ENCODE measurements at places on chromosomes 6 and 20. TPM values are rescaled to one million over a fixed set of nuclear protein-coding genes. Genes with fewer than 3 reads are reported as not detected.

DNA sequence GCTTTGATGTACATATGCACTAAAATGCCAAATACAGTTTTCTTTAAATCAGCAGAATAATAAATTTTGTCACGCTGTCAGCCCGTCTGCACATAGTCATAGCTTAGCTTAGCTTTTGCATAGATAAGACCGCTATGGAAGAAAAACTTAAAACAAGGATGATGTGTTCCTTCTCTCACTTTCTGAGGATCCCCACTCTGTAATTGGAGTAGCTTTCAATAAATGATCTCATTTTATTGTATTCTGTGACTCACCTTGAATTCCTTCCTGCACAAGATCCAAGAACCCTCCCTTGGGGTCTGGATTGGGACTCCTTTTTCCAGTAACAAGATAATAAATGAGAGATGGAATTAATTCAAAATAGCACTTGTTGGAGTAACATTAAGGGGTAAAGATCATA, 186.2 kb downstream of the CDH26 start:
- DNase-seq, result no peak

The RAB5IF gene
- 40.7 TPM for polyA plus RNA-seq

GRCh38 chr20:36085686-36086267, 68.8 kb upstream of the EPB41L1 start:
- DNase-seq, result no peak

DNA sequence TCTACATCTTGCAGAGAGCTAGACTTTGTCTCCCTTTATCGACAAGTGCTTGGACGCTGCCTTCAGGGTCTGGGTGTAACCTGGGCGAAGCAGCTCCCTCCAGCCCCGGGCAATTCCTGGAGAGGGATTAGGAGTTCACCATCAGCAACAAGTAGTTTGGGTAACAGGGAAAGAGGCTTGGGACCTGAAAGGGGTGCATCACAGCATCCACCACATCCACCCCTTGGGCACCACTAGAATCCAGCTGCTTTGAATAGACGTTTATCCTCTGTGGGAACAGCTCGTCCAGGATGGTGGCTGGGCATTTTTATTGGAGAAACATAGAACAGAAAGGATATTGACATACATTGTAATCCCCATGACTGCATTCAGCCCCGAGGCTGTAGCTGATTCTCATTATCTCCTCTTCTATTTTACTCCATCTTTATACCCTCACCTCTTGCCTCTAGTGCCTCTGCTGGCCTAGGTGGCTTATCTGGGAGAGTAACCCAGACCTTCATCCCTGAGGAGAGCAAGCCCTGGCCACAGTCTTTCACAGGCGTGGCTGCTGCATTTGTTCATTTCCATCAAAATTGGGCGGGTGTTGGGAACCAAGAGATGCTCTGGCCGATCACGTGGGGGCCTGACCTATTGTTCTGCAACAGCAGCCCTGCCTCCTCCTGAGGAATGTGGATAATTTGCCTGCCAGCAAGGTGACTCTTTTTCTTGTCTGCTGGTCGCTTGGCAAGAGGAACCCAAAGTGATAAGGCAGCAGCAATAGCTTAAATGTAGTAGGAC, 109.2 kb upstream of the RALGAPA2 start:
- no peak for DNase-seq

The ASIP gene
- 0.63 TPM for polyA plus RNA-seq

The CFAP206 gene
- 0.27 TPM for polyA plus RNA-seq

The CST7 gene
- 0.70 TPM for polyA plus RNA-seq

The CDH4 gene
- 1.2 TPM for polyA plus RNA-seq

DNA sequence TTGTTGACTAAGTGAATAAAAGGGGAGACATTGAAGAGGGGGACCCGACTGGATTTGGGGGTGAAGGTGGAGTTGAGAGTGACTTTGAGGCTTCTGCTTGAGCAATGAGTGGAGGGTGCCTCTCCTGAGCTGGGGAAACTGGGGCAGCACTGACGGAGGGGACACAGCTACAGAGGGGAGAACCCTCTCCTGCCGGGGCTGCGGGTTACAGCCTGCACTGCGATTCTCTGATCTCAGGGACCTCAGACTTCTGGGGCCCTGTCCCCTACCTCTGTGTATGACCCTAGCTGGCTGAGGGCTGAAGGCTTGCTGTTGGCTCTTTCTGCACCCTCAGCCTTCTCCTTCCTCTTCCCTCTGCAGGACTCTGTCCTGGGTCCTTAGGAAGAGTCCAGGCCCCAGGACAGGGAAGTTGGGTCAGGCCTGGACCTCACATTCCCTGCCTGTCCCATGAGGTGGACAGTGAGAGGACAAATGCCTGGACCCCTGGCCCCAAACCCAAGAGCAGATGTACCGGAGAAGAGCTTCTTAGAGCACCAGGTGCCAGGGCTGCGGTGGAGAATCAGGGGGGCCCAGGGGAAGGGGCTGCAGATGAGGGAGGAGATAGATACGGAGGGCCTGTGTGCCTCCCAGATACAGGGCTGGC, 13.7 kb upstream of the FAM110A start:
- no peak for DNase-seq

The SPATS1 gene
- not detected for polyA plus RNA-seq

- no peak for DNase-seq
These were observed 189.0 kb upstream of the UST start for GRCh38 chr6:148557796-148558321.

- no peak for DNase-seq
These were observed 43.3 kb downstream of the GTF2H5 start for GRCh38 chr6:158211273-158212055.

- DNase-seq, result no peak
These were observed 49.8 kb downstream of the EDN1 start for GRCh38 chr6:12339808-12340487.

DNA sequence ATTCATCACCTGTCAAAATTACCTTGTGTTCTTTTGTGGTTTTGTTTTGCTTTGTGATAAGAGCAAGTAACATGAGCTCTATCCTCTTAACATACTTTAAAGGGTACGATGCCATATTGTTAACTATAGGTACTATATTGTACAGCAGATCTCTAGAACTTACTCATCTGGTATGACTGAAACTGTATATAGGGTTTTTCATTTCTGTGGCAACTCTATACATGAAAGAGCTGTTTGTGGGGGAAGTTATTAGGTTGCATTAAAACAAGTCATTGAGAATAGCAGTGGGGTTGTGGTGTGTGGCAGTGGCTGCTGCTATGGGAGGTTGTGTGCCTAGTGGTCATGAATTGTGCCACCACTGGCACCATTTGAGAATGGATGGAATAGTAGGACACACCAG, 268.4 kb downstream of the KCNQ5 start:
- no peak for DNase-seq

DNA sequence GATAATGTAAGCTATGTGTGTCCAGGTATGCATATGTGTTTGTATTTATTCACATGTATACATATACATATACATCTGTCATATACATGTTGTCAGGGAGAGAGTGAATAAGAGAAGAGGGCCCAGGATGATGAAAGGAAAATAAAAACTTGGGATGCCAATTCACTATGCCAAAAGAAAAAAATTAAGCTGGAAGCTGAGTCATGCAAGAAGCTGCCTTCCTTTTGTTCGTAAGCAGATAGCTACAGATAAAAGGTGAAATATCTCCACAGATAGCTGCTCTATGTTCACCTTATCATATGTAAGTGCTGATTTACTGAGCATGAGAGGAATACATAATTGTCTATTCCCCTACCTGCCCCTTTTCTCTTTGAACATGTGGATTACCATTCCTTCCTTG, 579.9 kb downstream of the EPM2A start:
- no peak for DNase-seq

GRCh38 chr6:18368277-18369105, 18.7 kb upstream of the RNF144B start:
- DNase-seq, result no peak

DNA sequence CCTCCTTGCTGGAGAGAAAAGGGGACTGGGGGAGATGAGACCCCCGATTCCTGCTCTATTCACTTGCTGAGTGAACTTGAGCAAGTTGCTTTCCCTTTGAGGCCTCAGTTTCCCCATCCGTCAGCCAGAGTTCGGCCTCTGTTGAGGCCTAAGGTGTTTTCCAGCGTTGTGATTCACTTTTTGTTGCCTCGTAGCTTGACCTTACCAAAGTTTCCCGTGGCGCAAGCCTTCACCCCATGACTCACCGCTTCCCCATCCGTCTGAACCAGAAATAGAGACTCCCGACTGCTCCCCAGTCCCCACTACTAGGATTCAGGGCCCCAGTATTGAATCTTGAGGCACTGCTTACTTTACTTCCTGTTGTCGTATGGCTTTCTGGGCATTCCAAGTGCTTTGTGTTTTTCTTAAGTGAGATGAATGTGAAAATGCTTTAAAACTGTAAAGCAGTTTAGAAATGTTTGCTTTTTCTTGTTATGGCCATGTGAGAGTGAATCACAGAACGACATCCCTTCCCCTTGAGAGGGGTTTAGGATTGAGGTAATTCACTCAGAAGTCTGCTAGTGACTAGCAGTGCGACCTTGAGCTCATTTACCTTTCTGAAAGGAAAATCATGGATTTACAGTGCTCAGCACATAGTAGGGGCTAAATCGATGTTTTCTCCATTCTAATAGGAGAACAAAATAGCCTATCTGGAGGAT, 1.2 kb downstream of the CHMP4B start:
- no peak for DNase-seq

The BMP6 gene
- 0.82 TPM for polyA plus RNA-seq

The ZBP1 gene
- 0.33 TPM for polyA plus RNA-seq

GRCh38 chr20:63579017-63579694, 5.1 kb upstream of the HELZ2 start:
- DNase-seq, result no peak

- DNase-seq, result no peak
These were observed 328.4 kb upstream of the KHDRBS2 start for GRCh38 chr6:62614442-62614841.

The RAB44 gene
- 0.05 TPM for polyA plus RNA-seq

DNA sequence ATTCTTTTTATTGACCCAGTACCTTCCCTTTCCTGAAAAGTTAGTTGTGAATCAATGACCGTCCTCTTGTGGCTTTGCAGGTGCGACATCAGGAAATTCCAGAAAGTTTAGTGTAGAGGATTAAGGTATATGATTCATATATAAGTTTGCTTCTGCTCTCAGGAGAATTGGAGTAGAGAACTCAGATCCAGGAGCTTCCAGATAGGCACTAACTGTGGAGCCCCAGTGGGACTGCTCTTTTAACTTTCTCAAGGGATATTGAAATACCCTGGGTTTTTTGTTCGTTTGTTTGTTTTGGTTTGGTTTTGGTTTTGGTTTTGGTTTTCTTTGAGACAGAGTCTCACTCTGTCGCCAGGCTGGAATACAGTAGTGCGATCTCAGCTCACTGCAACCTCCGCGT, 9.5 kb downstream of the TAAR2 start:
- DNase-seq, result no peak

- DNase-seq, result no peak
These were observed 23.5 kb upstream of the ATRN start for GRCh38 chr20:3447321-3447720.

The NHLRC1 gene
- 2.8 TPM for polyA plus RNA-seq

GRCh38 chr20:9809271-9809670, 29.6 kb downstream of the PAK5 start:
- no peak for DNase-seq

- DNase-seq, result no peak
These were observed 108.4 kb downstream of the SCML4 start for GRCh38 chr6:107715550-107716321.

The NKAIN2 gene
- polyA plus RNA-seq, result 6.4 TPM

GRCh38 chr20:37573626-37574198, 46.0 kb upstream of the BLCAP start:
- no peak for DNase-seq

- DNase-seq, result no peak
These were observed 37.0 kb downstream of the MDFI start for GRCh38 chr6:41675176-41675775.

The TP53INP2 gene
- polyA plus RNA-seq, result 10.5 TPM

The SLC13A3 gene
- polyA plus RNA-seq, result 3.3 TPM

- no peak for DNase-seq
These were observed 11.6 kb downstream of the SNRPB start for GRCh38 chr20:2458919-2459499.

DNA sequence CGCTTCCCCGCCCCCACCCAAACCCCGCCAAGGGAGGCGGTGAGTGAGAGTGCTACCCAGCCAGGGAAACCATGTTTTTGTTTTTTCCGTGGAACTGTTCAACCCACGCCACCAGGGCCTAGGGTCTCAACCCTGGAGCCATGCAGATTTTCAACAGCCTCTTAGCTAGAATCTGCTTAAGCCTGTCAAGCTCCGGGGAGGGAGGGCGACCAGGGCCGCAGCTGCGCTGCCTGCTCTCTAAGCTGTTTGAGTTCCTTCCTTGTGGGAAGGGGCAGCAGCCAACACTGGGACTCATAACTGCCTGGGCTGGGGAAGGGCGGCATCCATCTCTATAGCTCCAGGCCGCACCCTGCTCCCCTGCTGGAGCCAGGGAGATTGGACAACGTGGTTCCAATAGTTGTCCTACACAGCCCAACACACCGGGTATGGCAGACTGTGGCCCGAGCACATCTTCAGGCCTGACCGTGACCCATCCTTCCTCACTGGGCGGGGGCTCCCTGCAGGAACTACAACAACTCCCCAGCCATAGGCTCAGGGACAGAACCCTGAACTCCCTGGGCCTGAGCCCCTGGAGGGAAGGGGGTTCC, 1065.7 kb upstream of the MANEA start:
- DNase-seq, result no peak

- DNase-seq, result no peak
These were observed 7.7 kb downstream of the SPATA2 start for GRCh38 chr20:49907405-49908257.

All from forelimb muscle (tissue), 1 donor.